ENCODE measurements at places on chromosomes 12 and 14. TPM values are rescaled to one million over a fixed set of nuclear protein-coding genes. Genes with fewer than 3 reads are reported as not detected.

DNA sequence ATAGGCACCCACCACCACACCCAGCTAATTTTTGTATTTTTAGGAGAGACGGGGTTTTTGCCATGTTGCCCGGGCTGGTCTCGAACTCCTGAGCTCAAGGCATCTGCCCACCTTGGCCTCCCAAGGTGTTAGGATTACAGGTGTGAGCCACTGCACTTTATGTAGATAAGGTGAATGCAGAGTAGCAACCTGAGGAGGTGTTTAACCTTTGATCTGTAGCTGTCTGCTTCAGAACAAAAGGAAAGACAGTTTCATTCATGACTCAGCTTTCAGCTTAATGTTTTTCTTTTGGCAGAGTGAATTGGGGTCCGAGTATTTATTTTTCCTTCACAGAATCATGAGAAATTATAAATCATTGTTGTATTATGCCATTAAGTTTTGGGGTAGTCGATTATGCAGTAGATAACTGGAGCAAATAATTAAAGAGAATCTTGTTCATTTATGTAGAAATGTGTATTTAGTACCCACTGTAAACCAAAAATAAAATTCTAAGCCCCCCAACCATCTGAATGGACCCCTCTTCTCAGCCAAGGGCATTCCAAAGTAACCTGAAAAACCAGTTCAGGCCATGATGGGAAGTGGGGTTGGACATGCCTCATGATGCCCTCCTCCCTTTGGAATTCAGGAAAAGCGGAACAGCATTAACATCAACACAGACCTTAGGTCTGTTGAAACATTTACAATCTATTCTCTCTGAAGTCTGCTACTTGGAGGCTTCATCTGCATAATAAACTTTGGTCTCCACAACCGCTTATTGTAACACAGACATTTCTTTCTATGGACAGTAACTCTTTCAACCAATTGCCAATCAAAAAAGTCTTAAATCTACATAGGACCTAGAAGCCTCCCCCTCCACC, 10.7 kb upstream of the STX2 start:
- H3K4me3 ChIP-seq = no peak overlapping the region
- no peaks in the 10 kb centered on the region for H3K4me1 ChIP-seq
- no peak overlapping the region for H3K27ac ChIP-seq
- no peaks in the 10 kb centered on the region for H3K27me3 ChIP-seq
- no peaks in the 10 kb centered on the region for H3K36me3 ChIP-seq

GRCh38 chr12:14803830-14804160, 325 bp downstream of the C12orf60 start:
- no peak for DNase-seq
- H3K4me1 ChIP-seq = peaks cover 35% of the 10 kb centered on the region
- H3K27me3 ChIP-seq = no peaks in the 10 kb centered on the region
- peak overlapping the region; percentile 86 for H3K4me3 ChIP-seq
- H3K27ac ChIP-seq = peak overlapping the region; percentile 95
- peaks cover 24% of the 10 kb centered on the region for H3K36me3 ChIP-seq

The BIN2 gene
- polyA plus RNA-seq = 23.3 TPM

The GLT1D1 gene
- polyA plus RNA-seq = 0.41 TPM

DNA sequence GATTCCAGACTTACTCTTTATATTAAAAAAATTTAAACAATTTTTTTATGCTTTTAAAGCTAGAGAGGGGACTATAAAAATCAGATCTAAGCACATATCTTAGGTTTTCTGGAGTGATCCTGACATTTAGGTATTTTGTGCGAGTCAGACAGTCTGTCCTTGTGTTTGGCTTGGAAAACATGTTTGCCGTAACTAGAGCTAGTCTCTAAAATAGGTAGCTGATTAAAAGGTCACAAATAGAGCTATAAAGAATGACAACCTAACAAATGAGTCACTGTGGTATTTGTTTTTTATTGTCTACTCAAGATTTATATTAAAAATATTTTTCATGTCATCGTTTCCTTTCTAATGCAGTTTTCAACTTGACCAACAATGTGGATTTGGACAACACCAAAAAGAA, 73.4 kb downstream of the MNAT1 start:
- no peak for DNase-seq
- no peak overlapping the region for H3K4me3 ChIP-seq
- no peaks in the 10 kb centered on the region for H3K4me1 ChIP-seq
- H3K36me3 ChIP-seq = no peaks in the 10 kb centered on the region

GRCh38 chr14:39302124-39302810, 68.6 kb downstream of the MIA2 start:
- no peaks in the 10 kb centered on the region for H3K4me1 ChIP-seq
- no peak overlapping the region for H3K4me3 ChIP-seq
- H3K27me3 ChIP-seq = no peaks in the 10 kb centered on the region
- no peak overlapping the region for H3K27ac ChIP-seq
- DNase-seq = no peak
- peaks cover 94% of the 10 kb centered on the region for H3K36me3 ChIP-seq

Measured in spleen (tissue), 13 donors.